ENCODE measurements at places on chromosomes 2 and 18.

- no peak for DNase-seq
Measured at GRCh38 chr2:3463186-3463835, 56.0 kb downstream of the ADI1 start.

GRCh38 chr2:200873560-200873959, 9.1 kb upstream of the CLK1 start:
- no peak for DNase-seq

- peak; percentile 34 for DNase-seq
Measured at GRCh38 chr2:64029116-64029665, 10.0 kb upstream of the VPS54 start.

DNA sequence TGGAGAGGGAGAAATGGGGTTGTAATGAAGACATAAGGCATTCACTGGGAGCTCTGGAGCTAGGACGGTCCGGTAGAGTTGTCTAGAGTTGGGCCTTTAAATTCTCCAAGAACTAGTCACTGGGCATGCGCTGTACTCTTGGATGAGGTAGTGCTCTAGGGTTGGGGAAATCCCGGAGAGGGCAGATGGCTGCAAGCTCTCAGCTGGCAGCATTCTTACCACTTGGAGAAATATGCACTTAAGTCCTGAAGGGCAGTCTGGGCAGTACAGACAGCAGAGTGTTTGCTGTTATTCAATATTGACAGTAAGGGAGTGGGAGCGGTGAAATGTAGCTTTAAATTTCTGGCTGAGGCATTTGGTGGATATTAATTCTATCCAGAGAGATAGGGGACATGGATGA, 214.6 kb downstream of the RDH14 start:
- DNase-seq = peak; percentile 34

- no peak for DNase-seq
Measured at GRCh38 chr2:107466241-107466640, 360.5 kb upstream of the RGPD4 start.

- DNase-seq = no peak
Measured at GRCh38 chr2:71857636-71858035, 290.0 kb downstream of the CYP26B1 start.

- DNase-seq = no peak
Measured at GRCh38 chr18:49848115-49848514, 34.8 kb upstream of the ACAA2 start.

DNA sequence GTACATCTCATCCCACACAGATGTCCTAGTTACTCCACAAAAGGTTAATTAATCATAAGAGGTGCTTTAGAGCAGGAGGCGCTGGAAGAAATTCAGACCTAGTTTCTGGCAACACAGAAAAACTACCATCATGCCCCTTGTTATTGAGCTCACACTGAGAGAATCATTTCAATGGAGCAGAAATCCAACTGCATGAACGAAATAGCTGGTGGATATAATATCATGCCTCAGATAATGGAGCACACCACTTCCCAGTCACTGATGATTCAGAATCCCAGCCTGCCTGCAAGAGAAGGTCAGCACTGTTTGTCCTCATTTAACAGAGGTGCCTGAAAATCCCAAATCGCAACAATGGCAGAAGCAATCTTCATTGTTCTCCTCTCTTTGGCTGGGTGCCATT, 125.8 kb upstream of the CREB1 start:
- DNase-seq = peak; percentile 46

Measured in NCI-H1092 (cell line).